Ureter (tissue), 1 donor: ENCODE measurements at places on chromosomes 5 and 9. TPM values are rescaled to one million over a fixed set of nuclear protein-coding genes. Genes with fewer than 3 reads are reported as not detected.

- no peak for DNase-seq
These were observed 41.9 kb upstream of the SPATA31C2 start for GRCh38 chr9:88180081-88180765.

DNA sequence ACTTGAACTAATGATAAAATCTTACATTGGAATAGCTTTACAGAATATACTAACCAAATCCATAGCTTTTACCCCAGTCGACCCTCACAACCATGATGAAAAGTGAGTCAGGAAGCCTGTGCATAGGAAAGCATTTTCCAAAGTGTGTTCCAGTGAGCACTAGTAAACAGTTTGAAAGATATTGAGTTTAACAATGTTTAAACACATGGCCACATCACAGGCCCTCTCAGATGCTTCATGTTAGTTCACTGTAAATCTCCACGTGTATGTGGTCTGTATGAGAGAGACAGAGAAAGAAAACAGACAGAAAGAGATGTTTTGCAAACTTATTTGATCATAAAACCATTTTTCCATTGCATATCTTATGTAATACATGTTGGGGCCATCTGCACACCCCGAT lies 27.0 kb downstream of the PRUNE2 start:
- DNase-seq, result no peak

Gene STOML2
- total RNA-seq, result 100 TPM

GRCh38 chr9:126965077-126965476 lies 50.5 kb downstream of the RALGPS1 start:
- DNase-seq, result no peak

Gene SIGMAR1
- 56.8 TPM for total RNA-seq

- DNase-seq, result no peak
These were observed 97.2 kb downstream of the CRB2 start for GRCh38 chr9:123453076-123453667.

- no peak for DNase-seq
These were observed 97.3 kb downstream of the USP20 start for GRCh38 chr9:129932303-129933151.
